ENCODE measurements at places on chromosomes 16 and 17.

DNA sequence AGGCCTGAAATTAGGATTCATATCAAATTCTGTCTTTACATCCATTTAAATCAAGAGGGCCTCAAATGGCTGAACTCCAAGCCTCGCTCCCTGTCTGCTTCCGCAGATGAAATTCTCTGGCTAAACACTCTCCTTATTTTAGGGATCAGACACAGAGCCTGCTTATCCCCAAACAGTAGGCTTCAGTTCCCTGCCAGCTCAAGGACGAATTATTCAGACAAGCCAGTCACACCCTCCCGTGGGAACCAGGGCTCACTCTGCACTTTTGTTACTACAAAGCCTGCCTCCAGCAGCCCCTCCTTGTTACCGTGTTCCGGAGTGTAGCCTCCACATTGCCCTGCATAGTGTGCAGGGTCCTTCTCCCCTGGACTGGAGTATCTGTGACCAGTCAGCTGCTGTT is 46.6 kb upstream of the LCMT1 start:
- DNase-seq: no peak

DNA sequence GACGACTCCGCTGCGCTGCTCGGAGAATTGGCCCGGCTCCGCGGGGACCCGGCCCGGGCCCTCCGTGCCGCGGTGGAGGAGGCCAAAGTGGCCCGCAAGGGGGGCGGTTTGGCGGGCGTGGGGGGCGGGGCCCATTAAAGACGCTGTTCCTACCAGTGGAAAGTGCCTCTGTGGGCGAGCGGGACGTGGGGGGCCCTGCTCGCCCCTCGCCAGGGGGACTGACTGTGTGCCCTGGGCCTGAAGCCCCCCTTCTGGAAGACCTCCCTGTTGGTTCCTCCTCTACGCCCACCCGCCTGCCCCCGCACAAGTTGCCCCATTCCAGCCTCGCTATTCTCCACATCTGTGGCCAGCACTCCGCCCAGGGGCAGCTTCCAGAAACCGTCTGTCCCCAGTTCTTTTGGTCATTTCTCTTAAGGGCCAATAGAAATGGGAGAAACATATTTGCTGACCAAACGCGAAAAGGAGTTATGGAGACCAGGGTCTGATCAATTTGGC is 1.9 kb upstream of the FGF11 start:
- DNase-seq: no peak

DNA sequence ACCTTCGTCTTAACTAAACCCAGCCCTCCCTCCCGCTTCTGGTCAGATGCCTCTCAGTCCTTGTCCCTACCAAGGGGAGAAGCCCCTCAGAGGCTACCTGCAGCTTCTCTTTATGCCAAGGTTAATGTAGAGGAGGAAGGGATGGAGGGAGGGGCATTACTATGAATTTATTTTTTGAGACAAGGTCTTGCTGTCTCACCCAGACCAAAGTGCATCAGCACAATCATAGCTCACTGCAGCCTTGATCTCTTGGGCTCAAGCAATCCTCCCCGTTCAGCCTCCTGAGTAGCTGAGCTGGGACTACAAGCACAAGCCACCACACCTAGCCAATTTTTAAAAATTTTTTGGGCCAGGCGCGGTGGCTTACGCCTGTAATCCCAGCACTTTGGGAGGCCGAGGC is 15.3 kb downstream of the EPOP start:
- no peak for DNase-seq

DNA sequence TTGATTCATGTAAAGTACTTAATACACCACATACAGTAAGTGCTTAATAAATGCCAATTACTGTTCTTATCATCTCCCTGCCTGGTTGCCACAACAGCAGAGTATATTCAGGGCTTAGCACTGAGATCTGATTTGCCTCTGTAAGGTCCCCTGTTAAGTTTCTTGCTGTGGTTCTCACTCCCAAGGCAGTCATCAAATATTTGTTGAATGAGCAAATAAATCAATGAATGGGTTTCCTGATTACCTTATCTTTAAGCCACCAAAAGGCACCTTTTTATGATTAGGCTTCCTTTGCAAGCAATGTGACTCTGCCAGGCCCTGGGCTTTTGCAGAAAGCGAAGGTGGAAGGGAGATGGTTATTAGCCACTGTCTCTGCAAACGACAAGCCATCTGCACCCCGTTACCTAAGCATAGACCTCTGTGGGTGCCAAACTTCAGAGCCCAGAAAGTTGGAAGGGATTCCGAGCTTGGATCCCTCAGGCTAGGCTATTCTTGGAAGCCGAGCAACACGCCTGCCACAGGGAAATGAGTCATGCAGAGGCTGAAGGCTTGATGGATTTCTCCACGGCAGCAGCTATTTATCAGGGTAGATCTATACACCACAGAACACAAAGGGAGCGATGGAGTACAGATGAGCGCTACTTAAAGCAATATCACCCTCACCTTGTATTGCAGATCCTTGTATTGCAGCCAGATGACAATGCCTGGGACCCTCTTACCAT is 102.0 kb downstream of the GRIN2A start:
- no peak for DNase-seq

GRCh38 chr16:81321536-81321935 is 6.8 kb downstream of the GAN start:
- no peak for DNase-seq

DNA sequence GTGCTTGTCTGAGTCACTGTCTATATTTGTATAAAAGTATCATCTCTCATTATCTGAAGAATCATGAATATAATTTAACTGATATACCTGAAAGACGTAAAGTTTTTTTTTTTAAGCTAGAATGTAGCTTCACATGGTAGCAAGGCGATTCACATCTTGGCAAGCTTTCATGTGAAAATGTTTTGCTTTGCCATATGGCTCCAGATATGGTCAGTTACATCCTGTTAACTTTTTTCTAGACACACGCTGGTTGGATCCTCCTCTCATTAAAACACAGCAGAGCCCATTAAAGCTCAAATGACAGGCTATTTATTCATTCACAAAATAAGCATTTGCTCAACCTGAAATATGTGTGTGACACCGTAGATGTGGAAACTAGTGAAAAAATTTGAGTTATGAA is 412.8 kb downstream of the KIF2B start:
- DNase-seq: no peak

DNA sequence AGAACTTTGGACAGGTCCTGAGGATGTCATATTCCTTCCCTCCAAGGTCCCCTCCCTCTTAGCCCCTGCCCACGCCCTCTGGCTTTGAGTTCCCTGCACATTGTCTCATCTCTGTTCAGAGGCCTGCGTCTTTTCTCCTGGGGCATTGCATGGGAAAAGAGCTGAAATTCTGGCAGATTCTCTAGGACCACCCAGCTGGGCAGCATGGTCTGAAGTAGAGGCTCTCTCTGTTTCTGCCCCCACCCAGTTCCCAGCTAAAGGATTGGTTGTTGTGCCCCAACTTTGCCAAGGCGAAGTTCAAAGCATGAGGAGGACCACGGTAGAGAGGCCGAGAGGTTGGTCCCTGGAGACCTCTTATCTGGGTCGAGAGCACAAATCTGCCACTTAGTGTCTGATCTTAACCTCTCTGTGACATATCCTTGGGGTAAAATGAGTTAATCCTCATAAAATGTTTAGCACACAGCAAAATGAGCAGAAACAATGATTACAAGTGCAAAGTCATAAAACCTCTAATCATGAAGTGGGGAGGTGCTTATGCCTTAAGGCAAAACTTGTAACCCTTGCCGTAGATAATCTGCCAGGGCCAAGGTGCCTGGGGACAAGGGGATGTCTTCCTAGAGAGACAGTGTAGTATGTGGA is 2.4 kb downstream of the ABAT start:
- DNase-seq: no peak

- DNase-seq: no peak
Observed at GRCh38 chr17:2138761-2139160, 83.9 kb downstream of the HIC1 start.

All from activated naive CD4-positive, alpha-beta T cell (primary cell).